ENCODE measurements at places on chromosomes 2 and 18.
A peak's percentile ranks its signal among the peaks of the same experiment; 100 is the strongest.

DNA sequence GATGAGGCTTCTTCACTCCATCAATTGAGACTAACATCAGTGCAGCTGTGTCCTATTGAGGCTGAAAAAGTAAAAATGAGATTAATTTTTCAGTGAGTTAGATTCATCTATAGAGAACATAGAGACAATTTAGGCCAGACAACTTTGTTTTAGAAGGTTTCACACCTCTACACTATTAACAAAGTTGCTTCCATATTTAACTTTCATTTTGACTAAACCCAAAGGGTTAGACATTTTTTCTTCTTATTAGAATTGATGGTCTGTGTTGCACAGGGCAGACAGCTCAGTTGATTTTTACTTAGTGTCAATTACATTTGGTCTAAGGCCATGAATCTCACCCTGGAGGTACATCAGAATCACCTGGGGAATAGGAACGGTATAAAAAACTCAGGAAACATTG is 130.2 kb upstream of the NXPH2 start:
- no peak for DNase-seq

DNA sequence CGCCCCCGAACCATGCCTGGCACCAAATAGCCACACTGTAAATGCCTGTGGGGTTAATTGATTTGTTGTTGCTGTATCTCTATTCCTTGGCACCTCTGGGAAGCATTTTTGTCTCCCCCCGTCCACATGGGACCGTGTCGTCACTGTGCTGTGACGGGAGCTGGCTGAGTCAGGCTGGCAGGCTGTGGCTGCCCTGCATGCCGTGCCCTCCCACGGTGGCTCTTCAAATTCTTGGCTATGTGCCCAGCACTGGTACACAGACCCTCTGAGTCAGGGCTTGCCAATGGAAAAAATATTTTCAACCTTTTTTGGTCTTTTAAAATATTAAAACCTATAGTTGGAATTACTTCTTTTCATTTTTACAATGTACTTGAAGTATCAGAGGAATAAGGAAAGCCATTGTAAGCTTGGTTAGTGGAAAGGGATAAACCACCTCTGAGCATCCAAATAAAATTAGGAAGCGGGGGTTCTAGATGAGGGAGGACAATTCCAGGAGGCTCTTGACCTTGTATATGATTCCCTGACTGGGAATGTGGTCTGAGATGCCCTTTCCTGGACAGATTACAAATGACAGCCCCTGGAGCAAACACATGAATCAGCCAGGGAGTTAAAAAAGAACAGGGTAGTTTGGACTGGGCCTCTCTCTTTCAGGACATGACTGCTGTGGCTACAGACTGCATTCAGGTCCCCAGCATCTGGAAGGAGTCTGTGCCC is 59.4 kb downstream of the DGKD start:
- DNase-seq, result peak; percentile 98

GRCh38 chr2:109125593-109126500 is 3.2 kb upstream of the SH3RF3 start:
- peak; percentile 83 for DNase-seq

DNA sequence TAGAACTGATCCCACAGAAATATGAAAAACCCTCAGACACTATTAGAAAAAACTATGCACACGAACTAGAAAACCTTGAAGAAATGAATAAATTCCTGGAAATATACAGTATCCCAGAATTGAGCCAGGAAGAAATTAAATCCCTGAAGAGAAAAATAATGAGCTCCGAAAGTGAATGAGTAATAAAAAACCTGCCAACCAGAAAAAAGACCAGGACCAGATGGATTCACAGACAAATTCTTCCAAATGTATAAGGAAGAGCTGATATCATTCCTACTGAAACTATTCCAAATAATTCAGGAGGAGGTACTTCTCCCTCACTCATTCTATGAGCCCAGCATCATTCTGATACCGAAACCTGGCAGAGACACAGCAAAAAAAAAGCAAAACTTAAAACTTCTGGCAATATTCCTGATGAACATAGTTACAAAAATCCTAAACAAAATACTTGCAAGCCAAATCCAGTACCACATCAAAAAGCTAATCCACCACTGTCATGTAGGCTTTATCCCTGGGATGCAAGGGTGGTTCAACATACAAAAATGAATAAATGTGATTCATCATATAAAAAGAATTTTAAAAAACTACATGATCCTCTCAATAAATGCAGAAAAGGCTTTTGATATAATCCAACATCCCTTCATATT is 1397.6 kb upstream of the DDX18 start:
- DNase-seq, result no peak

DNA sequence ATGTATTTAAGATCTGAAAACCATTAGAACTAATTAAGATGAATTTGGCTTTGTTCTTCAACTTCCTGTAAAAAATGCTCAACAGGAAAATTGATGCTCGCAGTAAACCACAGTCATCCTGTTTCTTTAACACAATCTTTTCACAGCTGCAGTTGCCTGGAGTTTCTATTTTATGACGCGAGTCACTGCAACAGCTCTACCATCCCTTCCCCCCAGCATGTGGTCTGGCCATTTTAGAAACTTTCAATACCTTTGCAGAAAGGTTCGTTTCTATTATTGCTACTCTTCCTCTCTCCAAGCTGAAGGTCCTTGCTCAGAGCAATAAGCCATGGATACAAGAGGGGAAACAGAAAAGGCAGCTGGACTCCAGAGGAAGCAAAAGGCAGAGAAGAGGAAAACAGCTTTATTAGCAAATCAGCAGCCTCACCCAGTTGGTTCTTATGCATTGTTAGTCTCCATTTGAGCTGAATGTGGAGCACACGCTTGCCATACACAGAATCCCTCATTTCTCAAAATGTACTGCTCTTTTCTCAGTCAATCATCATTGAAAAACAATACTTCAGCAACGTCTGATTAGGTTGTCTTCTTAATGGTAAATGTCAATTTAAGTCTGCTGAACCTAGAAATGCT is 3.9 kb downstream of the WIPF1 start:
- peak; percentile 31 for DNase-seq

DNA sequence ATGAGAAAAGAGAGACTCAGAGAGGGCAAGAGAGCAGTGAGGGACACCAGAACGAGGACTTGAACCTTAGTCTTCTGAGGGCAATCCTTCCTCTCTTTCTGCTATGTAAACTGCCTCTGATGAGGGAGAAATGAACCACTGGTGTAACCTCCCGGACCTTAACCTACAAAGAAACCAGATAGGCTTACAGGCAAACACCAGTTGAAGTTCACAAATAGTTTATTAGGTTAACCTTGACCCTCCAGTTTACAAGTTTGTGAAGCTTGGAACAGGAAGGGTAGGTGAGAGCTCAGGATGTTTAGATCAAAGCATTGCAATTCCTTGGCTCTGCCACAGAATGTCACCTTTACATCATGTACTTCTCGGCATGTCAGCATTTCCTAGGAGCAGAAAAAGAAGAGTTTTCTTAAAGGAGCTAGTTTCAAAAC is 486.4 kb upstream of the SPRED2 start:
- DNase-seq, result no peak

GRCh38 chr2:64447317-64448040 is 6.5 kb upstream of the LGALSL start:
- no peak for DNase-seq

DNA sequence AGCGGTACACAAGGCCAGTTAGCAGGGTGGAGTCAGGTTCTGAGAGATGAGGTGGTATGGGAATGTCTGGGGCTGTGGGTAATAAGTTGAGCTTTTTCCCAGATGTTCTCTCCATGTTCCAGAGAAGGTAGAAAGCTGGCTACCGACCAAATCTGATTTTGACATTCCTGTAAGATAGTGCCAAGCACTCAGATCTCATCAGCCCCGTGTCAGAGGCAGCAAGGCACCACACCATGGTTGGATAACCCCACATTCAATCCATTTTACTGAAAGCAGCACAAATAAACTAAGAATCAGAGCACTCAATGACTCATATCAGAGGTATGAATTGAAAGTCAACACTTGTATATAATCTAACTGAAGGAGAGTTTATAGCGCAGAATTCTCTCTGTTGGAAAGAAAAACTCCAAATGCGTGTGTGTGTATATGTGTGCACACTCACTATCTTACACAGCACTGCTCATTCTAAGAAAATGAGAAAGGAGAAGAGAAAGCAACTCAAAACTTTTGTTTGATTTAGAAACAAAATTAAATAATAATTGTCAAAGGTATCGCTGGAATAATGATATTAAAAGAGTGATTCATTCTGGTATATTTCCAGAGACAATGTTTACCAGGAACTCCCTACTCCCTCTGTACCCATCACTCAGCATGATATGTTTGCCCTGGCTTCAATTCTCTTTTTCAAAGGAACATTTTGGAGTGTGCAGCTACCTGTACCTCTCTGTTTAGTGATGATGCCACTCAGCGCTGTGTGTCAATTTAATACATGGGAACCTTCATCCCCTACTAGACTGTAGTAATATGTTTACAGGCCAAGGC is 375.1 kb upstream of the ID2 start:
- peak; percentile 58 for DNase-seq

- DNase-seq, result peak; percentile 83
These were observed 52.6 kb upstream of the RAB27B start for GRCh38 chr18:54775686-54776085.

GRCh38 chr2:207327513-207327912 is 161.8 kb upstream of the KLF7 start:
- no peak for DNase-seq

- DNase-seq, result no peak
These were observed 13.9 kb downstream of the UBE2F start for GRCh38 chr2:237980751-237981150.

- peak; percentile 48 for DNase-seq
These were observed 69.1 kb downstream of the NAB1 start for GRCh38 chr2:190717764-190718651.

GRCh38 chr18:65721619-65722018 is 29.2 kb upstream of the CDH7 start:
- no peak for DNase-seq

- DNase-seq, result no peak
These were observed 128.3 kb downstream of the PRPF40A start for GRCh38 chr2:152588998-152589397.

GRCh38 chr2:70891572-70892357 is 43.9 kb upstream of the ATP6V1B1 start:
- no peak for DNase-seq

- no peak for DNase-seq
These were observed 138.6 kb upstream of the GLI2 start for GRCh38 chr2:120596990-120597594.

- no peak for DNase-seq
These were observed 15.6 kb downstream of the PARD3B start for GRCh38 chr2:204560902-204561301.
